Left renal pelvis (tissue), 4 donors: ENCODE measurements at places on chromosomes 1 and 21. TPM values are rescaled to one million over a fixed set of nuclear protein-coding genes. Genes with fewer than 3 reads are reported as not detected.

Gene TPM3
- polyA plus RNA-seq: 268 TPM

Gene LEPR
- polyA plus RNA-seq: 9.4 TPM

Gene XCL1
- not detected for polyA plus RNA-seq

Gene TGFB2
- 10.0 TPM for polyA plus RNA-seq

Gene FOXD3
- polyA plus RNA-seq: 0.30 TPM

Gene MECR
- 22.8 TPM for polyA plus RNA-seq

Gene NT5C1A
- 0.37 TPM for polyA plus RNA-seq

Gene CD34
- polyA plus RNA-seq: 83.0 TPM

Gene RBM34
- polyA plus RNA-seq: 77.4 TPM

Gene TNFRSF4
- polyA plus RNA-seq: 1.5 TPM

Gene BARHL2
- not detected for polyA plus RNA-seq

Gene SELENBP1
- 44.2 TPM for polyA plus RNA-seq

Gene DNASE2B
- polyA plus RNA-seq: not detected

Gene HIVEP3
- 3.5 TPM for polyA plus RNA-seq

Gene CYP2J2
- polyA plus RNA-seq: 1.4 TPM

Gene CD2
- 0.19 TPM for polyA plus RNA-seq

Gene OR2L3
- polyA plus RNA-seq: not detected

Gene OR2T8
- not detected for polyA plus RNA-seq

Gene KCNK1
- polyA plus RNA-seq: 6.5 TPM

Gene PRAMEF27
- polyA plus RNA-seq: not detected

Gene SUSD4
- polyA plus RNA-seq: 19.7 TPM

Gene BEND5
- polyA plus RNA-seq: 24.4 TPM

Gene FCAMR
- 6.0 TPM for polyA plus RNA-seq

Gene DISC1
- polyA plus RNA-seq: 5.9 TPM

Gene KNCN
- not detected for polyA plus RNA-seq

Gene GJA5
- polyA plus RNA-seq: 29.6 TPM

Gene DESI2
- 71.1 TPM for polyA plus RNA-seq

Gene BRINP3
- polyA plus RNA-seq: 2.4 TPM

Gene KRTAP7-1
- not detected for polyA plus RNA-seq

Gene CFHR4
- not detected for polyA plus RNA-seq

Gene CEP350
- 30.3 TPM for polyA plus RNA-seq

Gene MOV10
- 87.9 TPM for polyA plus RNA-seq

Gene CAMK1G
- polyA plus RNA-seq: 6.3 TPM

Gene ANXA9
- 10.7 TPM for polyA plus RNA-seq
